NCI-H69 (cell line): ENCODE measurements at places on chromosomes 5 and 9.

DNA sequence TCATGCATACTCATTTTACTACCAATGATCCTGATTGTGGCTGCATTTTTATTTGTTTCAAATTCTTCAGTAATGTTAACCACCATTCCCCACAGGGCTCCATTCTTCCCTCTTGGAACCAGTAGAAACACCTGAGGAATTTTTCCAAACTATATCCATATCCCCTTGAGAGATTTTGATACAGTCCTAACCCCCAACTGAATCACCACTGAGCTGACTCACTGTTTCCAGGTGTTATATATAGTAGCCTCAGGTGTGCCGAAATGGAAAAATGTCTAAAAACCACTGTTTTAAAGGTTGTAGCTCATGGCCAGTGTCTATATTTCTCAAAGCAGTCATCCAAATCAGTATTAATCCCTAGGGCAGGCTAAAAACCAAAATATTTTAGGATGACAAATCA, 85.2 kb downstream of the MRPS27 start:
- no peak for DNase-seq

DNA sequence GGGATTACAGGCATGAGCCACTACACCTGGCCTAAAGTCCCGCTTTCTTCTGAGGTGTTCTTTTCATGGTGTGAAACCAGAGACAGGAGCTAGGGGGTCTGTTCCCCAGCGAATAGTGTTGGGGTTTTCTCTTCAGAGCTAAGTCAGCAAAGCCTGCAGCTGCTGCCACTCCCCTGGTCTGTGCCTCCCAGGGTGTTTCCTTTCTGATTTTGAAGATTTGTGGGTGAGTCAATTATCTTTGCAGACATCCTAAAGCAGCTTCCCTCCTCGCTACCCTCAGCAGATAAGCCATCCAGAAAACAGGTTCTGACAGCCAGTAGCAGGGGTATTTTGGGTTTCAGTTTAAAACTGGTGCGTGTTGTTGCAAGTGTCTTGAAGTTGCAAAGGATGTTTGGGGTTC, 72.0 kb upstream of the IQGAP2 start:
- DNase-seq, result no peak

- peak; percentile 76 for DNase-seq
Observed at GRCh38 chr5:154756009-154756867, 1.1 kb downstream of the LARP1 start.

GRCh38 chr9:127753622-127754021, 18.5 kb upstream of the TOR2A start:
- DNase-seq, result no peak

DNA sequence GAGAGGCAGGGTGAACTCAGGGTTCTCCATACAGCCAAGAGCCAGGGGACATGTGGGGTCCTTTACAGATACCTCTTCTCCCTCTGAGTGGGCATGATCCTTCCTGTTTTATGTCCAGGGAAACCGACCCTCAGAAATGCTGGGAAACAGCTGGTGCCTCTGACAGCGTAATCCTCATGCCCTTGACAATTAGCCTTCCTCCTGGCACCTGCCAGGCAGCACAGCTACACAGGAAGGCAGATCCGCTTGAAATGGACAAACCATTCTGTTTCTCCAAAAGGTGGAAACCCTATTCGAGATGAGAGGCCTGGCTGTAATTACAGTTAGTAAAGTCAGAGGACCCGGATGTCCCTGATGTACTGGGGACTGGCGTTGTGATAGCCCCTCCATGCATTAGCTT, 7.2 kb downstream of the ERGIC1 start:
- DNase-seq, result peak; percentile 68

DNA sequence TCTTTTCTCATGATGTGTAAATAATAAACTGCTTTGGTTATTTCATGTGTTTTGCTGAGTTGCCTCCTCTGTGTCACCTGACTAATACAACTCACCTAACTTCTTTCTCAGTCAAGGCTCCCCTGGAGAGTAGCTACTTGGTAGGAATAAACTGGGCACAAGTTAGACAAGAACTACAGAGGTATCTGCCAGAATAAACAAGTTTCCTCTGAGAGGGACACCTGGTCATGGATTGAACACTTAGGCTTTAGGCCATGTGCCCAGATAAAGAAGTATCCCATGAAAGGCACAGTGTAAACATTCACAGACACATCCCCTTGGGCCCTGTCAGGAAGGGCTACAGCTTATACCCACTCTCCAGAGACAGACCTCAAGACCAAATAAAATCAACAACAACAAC, 532.5 kb downstream of the KIF4B start:
- DNase-seq, result peak; percentile 96

- peak; percentile 35 for DNase-seq
Observed at GRCh38 chr9:98010445-98010844, 27.3 kb downstream of the ANP32B start.

DNA sequence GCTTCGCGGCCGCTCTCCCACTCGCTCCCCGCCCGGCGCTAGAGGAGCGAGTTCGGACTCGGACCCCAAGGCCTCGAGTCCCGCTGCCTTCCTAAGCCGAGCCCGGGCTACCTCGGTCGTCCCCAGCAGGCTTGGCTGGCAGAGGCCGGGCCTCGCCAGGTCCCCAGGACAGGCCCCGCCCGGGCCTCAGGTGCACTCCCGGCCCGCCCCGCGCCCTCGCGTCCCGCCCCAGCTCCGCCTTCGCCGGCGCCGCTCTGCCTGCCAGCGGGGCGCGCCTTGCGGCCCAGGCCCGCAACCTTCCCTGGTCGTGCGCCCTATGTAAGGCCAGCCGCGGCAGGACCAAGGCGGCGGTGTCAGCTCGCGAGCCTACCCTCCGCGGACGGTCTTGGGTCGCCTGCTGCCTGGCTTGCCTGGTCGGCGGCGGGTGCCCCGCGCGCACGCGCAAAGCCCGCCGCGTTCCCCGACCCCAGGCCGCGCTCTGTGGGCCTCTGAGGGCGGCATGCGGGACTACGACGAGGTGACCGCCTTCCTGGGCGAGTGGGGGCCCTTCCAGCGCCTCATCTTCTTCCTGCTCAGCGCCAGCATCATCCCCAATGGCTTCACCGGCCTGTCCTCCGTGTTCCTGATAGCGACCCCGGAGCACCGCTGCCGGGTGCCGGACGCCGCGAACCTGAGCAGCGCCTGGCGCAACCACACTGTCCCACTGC, at the start of gene SLC22A5:
Gene SLC22A5 (plus strand): TSS at position 237 of the 707 bp plus-strand sequence. CDS start 263 bp downstream, at position 500.
- peak; percentile 91 for DNase-seq

GRCh38 chr9:133429641-133430161, 7.5 kb downstream of the ADAMTS13 start:
- peak; percentile 45 for DNase-seq

- no peak for DNase-seq
Observed at GRCh38 chr5:109558364-109558763, 131.4 kb upstream of the MAN2A1 start.

GRCh38 chr9:127555840-127556820, 55.9 kb upstream of the STXBP1 start:
- peak; percentile 83 for DNase-seq

GRCh38 chr5:121988488-121988887, 26.7 kb downstream of the SRFBP1 start:
- peak; percentile 60 for DNase-seq

DNA sequence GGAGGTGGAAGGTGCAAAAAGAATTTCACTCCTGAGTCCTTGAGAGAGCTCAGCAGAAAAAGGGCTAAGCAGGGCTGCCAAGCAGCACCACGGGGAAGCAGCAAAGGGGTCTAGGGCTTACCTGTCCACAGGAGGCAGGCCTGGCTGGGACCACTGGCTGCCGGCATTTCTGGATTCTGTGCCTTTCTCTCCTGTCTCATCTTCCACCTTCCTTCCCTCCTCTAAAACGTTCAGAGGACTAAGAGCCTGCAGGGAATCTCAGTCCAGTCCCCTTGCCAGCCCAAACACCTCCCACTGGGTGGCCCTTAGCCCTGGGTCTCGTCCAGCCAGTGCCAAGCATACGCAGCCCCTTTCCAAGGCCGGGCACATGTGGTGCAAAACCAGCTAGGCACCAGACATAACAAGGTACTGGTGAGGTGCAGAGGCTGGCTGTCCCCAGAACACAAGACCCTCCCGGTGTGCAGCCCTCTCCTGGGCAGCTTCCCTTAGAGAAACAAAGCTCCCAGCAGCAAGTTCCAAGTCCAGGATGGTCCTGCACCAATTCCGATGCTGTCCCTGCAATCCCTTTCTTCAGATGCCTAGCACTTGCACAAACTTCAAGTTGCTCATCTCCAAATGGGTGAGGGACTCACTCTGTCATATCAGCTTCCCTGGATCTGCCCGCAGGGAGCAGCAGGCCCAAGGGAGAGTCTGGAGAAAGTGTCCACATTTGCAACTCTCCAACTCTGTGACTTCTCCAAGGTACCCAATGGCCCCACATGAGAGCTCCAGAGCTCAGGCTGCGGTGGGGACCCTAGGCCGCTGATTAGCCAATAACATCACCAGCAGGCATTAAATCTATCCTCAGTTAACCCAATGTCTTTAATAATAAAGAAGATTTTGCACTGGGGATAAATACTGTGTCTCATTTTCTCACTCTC, 126.3 kb downstream of the C5orf15 start:
- no peak for DNase-seq

GRCh38 chr5:118353970-118354369, 634.4 kb downstream of the DTWD2 start:
- peak; percentile 6 for DNase-seq

GRCh38 chr5:178431063-178431781, 159.0 kb downstream of the COL23A1 start:
- DNase-seq, result no peak

DNA sequence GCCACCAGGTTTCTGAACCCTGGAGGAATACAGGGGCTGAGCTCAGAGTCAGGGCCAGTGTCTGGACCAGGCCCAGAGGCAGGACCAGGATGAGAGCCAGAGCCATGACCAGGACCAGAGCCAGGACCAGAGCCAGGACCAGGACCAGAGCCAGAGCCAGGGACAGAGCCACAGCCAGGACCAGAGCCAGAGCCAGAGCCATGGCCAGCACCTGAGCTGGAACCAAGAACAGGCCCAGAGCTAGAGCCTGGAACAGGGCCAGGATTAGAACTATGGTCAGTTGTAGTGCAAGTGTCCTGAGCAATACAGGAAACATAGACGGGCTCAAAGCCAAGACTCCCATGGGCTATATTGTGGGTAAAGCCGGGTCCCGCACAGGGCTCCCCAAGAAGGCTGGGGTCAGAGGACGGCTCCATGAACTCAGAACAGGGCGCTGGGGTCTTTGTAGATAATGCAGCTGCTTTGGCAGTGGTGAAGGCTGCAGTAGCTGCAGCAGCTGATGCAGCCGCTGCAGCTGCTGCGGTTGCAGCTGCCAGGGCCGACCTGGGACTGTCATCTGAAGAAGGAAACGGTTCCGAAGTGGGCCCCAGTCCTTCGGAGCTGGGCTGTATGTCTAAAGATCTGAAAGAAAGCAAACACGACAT, 559 bp downstream of the SPAG8 start:
- DNase-seq, result peak; percentile 20

DNA sequence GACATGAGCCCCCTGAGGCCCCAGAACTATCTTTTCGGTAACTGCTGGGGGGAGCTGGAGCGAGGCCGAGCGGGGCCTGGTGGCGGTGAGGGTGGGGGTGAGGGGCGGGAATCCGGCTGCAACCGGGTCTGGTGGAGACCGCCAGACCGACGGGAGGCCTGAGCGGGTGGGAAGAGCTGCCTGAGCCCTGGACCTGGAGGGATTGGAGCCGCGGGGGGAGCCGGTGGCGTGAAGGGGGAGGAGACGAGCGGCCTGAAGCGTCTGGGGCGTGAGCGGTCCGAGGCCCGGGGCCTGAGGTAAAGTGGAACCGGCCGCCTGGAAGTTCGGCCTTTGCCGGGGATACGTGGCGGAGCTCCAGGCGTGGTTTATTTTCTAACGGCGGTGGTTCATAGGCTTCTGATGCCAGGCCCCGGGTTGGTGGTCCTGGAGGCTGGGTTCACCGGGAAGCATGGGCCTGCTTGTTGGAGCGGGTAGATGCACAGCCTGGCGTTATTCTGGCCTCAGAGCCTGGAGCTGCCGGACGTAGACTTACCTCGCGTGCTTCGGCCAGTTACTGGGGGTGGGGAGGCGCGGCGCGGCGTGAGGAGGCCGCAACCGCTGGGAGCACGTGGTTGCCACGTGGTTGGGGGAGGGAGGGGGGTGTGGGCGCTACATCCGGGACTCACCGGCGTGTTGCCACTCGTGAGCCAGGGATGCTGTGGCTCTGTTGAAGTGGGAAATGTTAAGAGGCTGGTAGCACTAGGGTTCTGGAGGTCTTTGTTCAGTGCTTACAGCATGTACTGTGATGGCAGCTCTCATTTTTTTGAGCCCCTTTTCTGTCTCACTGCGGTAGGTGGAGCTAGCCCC, 544 bp downstream of the NPM1 start:
- DNase-seq, result peak; percentile 89

GRCh38 chr9:35948451-35948850, 9.5 kb downstream of the OR2S2 start:
- DNase-seq, result no peak

DNA sequence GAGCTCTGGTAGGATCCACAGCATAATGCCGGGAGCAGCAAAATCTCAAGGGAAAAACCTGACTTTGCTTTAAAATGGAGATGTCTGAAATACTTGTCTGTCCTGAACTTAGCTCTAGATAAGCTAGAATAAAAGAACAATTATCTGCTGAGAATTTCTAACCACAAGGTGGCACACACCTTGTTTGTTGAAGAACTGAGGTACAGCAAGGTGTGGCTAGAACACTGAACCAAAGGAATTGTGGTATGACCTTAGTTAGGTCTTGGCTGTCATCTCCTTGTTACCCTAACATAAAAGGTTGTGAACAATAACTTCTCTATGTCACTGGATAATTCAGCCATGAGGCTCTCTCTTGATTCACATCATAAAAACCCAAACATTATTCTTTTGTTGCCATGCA, 72.3 kb upstream of the ANXA1 start:
- DNase-seq, result peak; percentile 66

- DNase-seq, result no peak
Observed at GRCh38 chr5:38347040-38347763, 88.8 kb downstream of the EGFLAM start.

DNA sequence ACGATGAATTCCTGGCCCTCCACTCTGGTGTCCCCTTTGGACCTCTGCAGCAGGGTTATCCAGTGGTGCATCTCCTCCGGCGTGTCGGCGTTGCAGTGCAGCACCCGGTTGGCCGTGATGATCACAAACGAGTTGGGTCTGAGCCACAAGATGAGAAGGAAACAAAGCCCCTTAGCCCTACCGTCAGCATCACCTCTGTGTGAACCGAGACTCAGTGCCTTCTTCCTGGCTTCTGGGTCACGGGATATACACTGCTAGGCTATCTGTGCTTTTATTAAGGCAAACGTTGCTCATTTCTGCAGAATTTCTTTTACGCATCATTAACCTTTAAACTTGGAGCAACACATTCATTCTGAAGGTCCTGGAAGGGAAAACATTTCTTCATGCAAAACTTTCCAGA, 65.1 kb upstream of the RETREG1 start:
- DNase-seq, result no peak

- no peak for DNase-seq
Observed at GRCh38 chr5:80453366-80453765, 34.5 kb upstream of the FAM151B start.

DNA sequence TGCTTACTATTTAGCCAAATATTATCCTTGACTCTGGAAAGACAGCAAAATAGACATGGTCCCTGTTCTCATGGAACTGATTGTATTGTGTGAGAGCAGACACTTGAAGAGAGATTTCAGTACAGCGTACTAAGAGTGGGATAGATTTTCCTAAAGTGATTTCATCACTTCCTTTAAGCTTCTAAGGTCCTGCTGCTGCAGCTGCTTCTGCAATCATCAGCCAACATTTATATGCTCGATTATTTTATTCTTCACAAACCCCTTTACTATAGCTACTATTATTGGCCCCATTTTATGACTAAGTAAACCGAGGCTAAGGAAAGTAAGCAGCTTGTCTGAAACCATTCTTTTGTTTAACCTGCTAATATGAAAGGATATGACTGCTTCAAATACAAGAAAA, 137.7 kb downstream of the SPATA31D1 start:
- no peak for DNase-seq
